ENCODE measurements at places on chromosomes 7 and 10.

DNA sequence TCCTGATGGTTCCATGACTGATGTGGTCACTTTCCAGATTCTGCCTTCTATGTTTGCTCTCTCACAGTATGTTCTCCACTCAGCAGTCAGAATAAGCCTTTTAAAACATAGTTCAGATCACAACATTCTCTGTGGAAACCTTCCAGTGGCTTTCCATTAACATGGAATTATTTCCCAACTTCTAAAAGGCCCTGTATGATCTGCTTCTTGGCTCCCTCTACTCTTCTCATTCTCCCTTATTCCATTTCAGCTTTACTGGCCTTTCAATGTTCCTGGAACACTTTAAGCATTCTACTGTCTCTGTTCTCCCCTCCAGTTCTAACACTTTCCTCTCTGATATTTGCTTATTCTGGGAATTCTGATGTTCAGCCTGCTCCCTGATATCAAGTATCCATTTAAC, 325.6 kb downstream of the THSD7A start:
- DNase-seq, result no peak

GRCh38 chr10:80453842-80454512, at the start of gene TSPAN14:
Gene TSPAN14, plus strand, starts transcription at chr10:80454310. Its CDS starts 34,924 bp downstream, at chr10:80489234.
- peak; percentile 85 for DNase-seq

DNA sequence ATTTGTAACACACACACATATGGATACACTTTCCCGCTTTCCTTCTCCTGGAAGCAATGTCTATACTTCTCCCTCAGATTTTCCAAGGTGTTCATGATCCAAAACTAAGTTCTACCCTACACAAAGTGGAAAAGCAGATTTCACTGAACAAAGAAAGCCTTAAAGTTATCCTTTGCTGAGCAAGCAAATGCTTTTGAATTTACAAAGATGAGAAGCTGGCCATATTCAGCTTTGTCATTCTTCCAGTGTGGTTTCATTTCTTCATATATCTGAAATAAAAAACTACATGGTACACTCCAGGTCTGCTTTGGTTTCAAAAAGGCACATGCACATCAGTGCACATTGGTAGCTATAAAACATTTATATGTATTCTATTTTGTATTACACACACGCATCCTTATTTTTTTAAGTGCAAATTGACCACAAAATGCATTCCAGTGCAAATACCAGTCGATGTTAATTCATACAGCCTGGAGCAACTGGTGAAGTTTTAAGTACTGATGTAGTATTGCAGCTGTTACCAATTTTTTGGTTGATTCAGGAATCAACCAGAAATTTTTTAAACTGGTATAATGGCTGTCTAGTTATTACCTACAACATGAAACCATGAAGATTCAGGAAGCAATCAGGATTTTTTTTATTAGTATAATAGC, 65.5 kb upstream of the SRPK2 start:
- DNase-seq, result peak; percentile 73

DNA sequence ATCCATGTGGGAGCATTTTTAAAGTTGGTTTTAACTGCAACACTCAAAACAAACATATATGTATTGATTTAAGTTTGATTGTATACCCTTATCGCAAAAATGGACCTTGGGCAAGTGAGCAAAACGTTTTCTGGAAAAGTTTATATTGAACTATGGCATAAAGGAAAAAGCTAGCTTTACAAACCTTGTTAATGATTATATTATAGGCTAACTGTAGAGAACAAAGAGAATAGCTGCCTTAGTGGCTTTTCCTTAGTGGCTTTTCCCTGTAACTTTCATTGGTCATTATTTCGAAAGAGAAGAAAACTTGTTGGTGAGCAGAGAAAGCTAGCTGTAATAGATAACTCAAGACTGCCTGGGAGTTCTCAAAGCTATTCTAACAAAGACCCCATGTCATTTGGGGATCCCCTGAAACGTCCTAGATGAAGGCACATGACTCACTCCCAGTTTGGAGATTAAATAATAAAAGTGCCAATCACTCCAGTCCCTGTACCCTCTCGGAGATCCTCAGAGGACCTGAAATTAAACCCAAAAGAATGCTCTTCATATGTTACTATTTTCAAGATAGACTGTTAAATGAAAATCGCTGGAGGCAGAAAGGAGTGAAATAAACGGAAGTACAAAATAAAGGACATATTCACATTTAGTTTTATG, 92.1 kb downstream of the SRI start:
- no peak for DNase-seq

- no peak for DNase-seq
These were observed 41.1 kb downstream of the VIPR2 start for GRCh38 chr7:159103382-159104187.

DNA sequence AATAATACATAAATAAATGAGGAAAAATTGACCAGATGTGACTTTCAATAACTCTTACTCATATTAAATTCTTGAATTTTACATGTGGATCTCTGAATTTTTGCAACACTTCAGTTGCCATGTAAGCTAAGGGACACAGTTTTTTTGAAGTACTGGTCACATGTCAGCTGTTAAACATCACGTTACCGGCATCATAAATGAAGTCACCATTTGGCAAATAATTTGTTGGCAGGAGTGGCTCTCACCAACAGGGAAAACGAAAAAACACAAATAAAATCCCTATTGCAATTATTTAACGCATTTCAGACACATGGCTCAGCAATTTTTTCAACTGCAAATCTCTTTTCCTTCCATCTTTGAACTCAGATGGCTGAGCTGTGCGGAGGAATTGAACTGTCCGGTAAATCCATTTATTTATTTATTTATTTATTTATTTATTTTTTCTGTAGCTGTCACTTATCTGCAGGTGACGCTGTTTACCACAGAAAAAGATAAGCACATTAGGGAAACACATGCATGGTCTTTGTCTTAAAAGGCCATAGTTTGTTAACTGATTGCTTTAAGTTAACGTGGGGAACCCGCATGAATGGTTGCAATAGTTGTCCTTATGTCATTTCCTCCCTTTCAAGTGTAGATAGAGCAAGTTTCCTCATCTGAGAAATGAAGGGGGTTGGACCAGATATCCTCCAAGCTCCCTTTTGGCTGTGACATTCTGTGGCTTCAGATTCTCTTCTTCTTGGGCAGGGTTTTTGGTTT, 64.7 kb upstream of the JAZF1 start:
- no peak for DNase-seq

- no peak for DNase-seq
These were observed 109.0 kb downstream of the LRMDA start for GRCh38 chr10:75540357-75540966.

- DNase-seq, result no peak
These were observed 149.9 kb downstream of the CRPPA start for GRCh38 chr7:16271355-16271915.

- DNase-seq, result no peak
These were observed 7.6 kb downstream of the CYCS start for GRCh38 chr7:25117226-25118047.

GRCh38 chr10:112218036-112218390, 34.4 kb upstream of the GPAM start:
- no peak for DNase-seq

- DNase-seq, result peak; percentile 90
These were observed 108.7 kb downstream of the ETV1 start for GRCh38 chr7:13880789-13881188.

DNA sequence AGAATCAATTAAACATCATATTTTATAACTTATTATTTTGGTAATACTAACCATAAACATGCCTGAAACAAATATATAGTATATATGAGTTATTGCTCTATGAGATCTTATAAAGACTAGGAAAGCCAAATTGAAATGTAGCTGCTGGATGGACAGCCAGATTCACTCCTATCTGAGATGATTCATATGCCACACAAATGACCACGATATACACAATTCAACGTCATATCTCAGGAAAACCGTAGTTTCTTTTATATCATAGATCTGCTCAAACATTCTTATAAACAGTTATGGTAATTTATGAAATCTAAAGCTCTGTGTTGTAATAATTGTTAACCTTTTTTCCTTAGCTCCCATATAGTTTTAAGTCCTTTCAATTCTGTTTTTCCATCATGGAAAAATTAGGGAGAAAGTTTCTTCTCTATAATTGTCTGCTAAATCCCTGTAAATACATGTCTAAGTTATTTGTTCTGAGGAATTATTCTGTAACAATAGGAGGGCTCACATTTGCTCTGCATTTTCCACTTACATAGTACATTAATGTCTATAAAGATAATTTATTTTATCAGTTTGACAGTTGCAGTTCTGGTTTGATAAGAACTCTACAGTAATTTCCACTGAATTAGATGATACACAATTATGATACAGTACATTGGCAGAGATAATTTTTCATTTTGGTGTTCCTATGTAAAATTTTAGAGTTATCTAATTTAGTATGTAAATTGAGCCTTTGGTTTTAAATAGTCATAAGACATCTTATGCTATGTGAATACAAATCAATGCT, 42.7 kb downstream of the GNAT3 start:
- DNase-seq, result peak; percentile 29

DNA sequence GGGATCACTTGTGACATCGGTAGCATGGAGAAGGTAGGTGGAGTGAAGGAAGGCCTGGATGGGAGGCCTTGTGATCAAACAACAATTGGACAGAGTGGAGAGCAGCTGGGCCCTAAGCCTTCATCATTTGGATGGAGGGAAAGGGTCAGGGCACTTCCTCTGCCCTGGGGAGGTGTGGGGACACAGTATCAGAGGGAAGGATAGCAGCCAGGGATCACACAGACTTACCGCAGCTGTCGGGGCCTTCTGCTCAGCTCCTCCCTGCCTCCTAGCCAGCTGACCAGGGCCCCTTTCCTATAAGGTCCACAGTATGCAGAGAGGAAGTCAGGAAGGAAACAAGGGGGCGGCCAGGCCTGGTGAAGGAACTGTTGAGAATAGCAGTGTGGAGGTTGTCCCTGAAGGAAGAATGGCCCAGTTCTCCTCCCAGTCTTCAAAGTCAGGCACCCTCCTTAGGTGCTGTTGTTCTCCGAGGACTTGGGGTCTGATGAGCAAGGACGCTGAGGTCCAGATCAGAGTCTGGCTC, 62.1 kb downstream of the ABCC2 start:
- DNase-seq, result no peak

- no peak for DNase-seq
These were observed 5.0 kb upstream of the REEP3 start for GRCh38 chr10:63516207-63516606.

Measured in ELR (cell line).